Neuronal stem cell (in vitro differentiated cells): ENCODE measurements at places on chromosomes 16 and 17.

- H3K36me3 ChIP-seq = no peaks in the 10 kb centered on the region
- H3K4me1 ChIP-seq = peaks cover 7% of the 10 kb centered on the region
- no peak overlapping the region for H3K4me3 ChIP-seq
These were observed 79.1 kb downstream of the C17orf67 start for GRCh38 chr17:56754523-56755208.

- no peaks in the 10 kb centered on the region for H3K36me3 ChIP-seq
- no peak for DNase-seq
- peaks cover 2% of the 10 kb centered on the region for H3K4me1 ChIP-seq
- no peak overlapping the region for H3K4me3 ChIP-seq
These were observed 339.0 kb downstream of the SNX29 start for GRCh38 chr16:12315330-12316136.

DNA sequence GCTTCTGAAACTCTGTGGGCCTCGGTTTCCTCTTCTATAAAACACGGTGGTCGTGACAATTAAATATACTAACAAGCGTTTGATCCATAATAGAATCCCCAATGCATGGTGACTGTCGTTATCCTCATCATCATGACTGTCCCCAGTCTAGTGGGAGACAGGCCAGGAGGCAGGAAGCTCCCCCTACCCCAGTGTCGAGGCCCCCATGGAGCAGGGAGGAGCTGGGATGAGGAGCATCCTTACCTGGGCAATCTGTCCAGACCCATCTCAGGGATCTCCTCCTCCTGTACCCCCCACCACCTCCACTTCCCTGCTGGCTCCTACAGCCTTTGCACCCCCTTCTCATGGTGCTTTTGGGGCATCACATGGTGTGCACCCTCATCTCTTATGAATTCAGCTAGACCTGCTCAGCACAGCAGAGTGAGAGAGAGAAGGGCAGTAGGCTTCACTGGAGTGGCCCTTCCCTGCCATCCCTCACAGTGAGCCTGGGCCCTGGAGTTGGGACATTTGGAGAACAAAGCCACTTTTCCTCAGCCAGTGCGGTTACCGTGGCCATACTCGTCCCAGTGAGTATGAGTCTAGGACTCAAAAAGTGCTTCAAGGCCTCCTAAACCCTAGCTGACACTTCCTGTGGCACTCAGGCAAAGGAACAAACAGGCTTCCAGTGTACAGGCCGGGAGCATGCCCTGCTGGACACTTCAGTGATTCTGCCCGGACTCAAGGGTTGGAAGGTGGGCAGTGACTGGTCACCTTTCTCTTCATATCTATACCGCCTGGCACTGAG lies 148.6 kb downstream of the CLEC16A start:
- H3K4me3 ChIP-seq = no peak overlapping the region
- no peak overlapping the region for H3K27ac ChIP-seq
- DNase-seq = no peak
- no peaks in the 10 kb centered on the region for H3K36me3 ChIP-seq

GRCh38 chr17:77208856-77209255 lies 68.1 kb downstream of the SEC14L1 start:
- H3K27me3 ChIP-seq = no peaks in the 10 kb centered on the region
- no peak for DNase-seq
- no peak overlapping the region for H3K27ac ChIP-seq
- H3K36me3 ChIP-seq = peaks cover 99% of the 10 kb centered on the region

- H3K27me3 ChIP-seq = no peaks in the 10 kb centered on the region
- peak; percentile 48 for DNase-seq
- no peaks in the 10 kb centered on the region for H3K36me3 ChIP-seq
- H3K27ac ChIP-seq = no peak overlapping the region
These were observed 50.9 kb downstream of the CDH11 start for GRCh38 chr16:65070831-65071432.

DNA sequence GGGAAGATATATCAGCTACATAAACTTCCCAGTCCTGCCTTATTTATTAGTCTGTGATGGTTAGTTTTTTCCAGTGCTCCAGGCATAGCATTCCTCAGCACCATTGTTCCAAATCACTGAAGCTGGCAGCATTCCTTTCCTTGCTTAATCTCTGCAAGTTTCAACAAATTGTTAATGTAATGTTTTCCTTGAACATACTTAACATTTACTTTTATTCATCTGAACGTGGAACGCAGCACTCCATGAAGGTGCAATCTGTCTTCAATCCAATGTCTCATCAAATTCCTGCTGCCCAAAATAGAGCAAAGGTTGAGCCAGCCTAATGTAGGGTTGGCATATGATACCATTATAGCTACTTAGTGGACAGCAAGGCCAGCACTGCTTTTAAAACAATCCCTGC lies 441.1 kb upstream of the RBFOX1 start:
- DNase-seq = no peak
- no peaks in the 10 kb centered on the region for H3K36me3 ChIP-seq
- no peak overlapping the region for H3K27ac ChIP-seq
- H3K4me3 ChIP-seq = no peak overlapping the region
- H3K4me1 ChIP-seq = no peaks in the 10 kb centered on the region

DNA sequence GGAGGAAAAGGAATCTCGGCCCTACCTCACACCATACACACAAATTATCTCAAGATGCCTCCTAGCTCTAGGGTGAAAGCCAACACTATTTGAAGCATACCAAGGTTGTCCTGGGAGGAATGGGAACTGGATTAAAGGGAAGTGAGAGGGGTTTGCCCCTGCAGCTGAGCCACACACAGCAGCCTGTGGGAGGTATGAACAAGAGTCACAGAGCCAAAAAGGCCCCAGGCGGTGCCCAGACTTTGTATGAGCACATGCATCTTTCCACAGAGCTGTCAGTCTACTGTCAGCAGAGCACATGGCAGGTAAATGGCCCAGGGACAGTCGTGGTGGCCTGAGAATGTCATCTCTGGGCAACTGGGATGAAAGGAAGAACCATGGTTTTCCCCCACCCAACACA lies 31.0 kb upstream of the RCVRN start:
- H3K27ac ChIP-seq = no peak overlapping the region
- peaks cover 6% of the 10 kb centered on the region for H3K4me1 ChIP-seq
- no peak for DNase-seq
- no peak overlapping the region for H3K4me3 ChIP-seq
- H3K27me3 ChIP-seq = no peaks in the 10 kb centered on the region
